Stimulated activated naive CD4-positive, alpha-beta T cell treated with Interleukin-2 at 50 U/mL for 16 hours (primary cell): ENCODE measurements at places on chromosomes 3 and 15.

- no peak for DNase-seq
Observed at GRCh38 chr15:57611938-57612337, 20.2 kb downstream of the MYZAP start.

DNA sequence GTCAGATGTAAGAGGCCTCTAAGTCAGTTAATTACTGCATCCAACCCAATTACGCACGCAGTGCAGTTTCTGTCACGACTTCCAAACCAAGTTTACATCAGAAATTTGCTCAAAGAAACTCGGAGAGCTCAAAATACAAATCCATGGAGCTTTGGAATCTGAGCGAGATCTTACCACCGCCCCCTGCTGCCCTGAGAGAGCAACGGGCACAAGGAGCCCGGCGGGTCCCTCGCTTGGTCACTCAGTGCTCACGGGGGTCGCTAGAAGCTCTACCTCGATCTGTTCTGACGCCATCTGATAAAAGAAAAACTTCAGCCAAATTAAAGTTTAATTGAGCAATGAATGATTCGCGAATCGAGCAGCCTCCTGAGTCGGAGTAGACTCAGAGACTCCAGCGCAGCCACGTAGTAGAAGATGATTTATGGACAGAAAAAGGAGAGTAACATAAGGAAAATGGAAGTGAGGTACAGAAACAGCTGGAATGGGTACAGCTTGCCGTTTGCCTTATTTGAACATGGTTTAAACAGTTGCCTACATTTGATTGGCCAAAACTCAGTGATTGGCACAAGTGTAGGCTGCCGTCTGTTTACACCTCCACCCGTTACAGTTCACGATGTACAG, 232.7 kb upstream of the ATP10A start:
- DNase-seq, result no peak

DNA sequence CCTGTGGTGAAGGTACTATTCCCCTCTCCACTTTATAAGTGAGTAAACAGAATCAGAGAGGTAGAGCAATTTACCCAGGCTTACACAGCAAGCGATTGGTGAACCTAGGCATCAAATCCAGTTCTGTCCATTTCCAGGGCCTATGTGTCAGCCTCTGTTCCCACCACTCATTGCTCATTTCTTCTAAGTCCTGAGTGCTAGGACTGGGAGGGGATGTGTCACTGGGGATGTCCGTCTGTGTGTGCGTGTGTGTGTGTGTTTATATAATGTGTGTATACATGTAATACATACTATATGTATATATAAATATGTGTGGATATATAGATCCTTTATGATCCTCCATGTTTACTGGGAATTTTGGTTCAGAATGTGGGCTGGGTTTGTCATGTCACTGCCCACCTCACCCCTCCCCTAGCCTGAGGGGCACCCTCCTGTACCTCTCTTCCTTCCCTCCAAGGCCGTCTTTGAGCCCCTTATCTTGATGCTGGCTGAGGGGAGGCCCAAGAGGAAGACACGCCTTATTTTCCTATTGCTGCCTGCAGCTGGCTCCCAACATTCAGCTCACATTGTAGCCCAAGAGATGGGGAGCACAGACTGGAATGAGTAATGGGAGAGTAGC, 2.1 kb downstream of the TMEM43 start:
- DNase-seq, result no peak

DNA sequence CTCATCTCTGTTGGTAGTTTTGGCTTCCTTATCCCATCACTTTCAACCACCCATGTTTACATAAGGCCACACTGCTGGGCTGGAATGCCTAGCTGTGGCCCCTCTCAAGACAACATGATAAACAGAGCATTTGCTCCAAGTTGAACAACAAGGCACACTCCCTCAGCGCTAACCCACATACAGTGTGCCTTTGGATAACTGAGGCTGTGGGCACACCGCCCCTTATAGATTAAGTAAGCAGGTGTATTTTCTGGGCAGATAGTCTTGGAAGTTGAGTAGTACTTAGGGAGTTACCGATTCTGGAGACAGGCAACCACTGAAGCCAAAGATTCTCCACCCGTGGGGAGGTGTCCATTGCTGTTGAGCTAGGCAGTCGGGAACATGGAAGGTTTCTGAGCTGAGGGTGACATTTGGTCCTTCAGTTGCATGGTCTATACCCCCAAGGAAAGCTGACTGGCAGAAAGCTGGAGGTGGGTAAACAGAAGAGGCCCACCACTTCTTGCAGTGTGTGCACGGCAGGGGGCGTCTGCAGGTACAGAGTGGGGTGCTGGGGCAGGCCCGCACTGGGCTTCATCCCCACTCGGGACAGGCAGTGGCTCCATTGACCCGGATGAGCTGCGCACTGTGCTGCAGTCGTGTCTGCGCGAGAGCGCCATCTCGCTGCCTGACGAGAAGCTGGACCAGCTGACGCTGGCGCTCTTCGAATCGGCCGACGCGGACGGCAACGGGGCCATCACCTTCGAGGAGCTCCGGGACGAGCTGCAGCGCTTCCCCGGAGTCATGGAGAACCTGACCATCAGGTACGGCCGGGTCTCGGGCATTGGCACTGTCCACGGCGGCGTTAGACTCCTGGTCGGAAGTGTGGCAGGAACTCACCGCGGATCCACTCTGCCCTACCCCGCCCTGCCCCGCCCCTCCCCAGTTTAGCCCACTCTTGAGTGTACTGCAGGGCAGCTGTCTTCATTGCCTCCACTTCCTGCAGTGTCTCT, 16.8 kb downstream of the NOX5 start:
- DNase-seq, result no peak

GRCh38 chr3:12416731-12417130, 67.5 kb upstream of the TSEN2 start:
- DNase-seq, result no peak

GRCh38 chr3:42894698-42895579, 11.0 kb upstream of the ZNF662 start:
- no peak for DNase-seq

- no peak for DNase-seq
Observed at GRCh38 chr3:116039651-116039985, 405.7 kb downstream of the LSAMP start.

GRCh38 chr3:173403376-173403775, 5.8 kb downstream of the NLGN1 start:
- no peak for DNase-seq

- no peak for DNase-seq
Observed at GRCh38 chr3:40829876-40830275, 305.1 kb downstream of the ZNF621 start.

DNA sequence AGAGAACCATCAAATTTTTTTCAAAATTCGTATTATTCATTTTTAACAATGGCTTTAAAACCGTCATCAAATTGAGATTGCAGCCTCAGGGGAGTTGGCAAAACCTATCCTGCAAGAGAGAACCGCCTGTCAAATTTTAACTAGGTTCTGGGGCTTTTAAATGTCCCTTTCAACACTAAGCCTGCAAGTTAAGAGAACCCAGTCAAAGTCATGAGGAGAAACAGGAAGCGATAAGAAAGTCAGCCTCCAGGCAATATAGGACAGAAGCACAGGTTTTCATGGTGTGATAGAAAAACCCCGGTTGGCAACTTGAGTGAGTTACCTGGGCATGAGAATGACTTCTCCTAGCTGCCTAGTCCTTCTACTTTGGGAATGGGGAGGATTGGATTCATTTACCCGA, 59.8 kb downstream of the CPNE4 start:
- no peak for DNase-seq

GRCh38 chr3:105365391-105366325, 1.1 kb upstream of the ALCAM start:
- no peak for DNase-seq

DNA sequence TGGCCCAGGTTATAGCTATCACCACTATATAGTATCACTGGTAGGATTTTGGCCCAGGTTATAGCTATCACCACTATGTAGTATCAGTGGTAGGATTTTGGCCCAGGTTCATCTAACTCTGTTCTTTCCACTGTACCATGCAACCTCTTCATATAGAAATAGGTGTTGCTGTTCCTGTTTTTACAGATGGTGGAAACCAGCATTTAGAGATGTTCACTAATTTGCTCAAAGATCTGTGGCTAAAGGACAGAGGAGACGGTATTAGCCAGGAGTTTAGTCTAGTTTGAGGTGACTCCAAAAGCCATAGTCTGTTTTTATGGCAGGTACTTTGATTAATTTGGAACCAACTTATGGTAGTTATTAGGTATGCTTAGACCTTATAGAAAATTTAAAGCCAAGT, 3.1 kb downstream of the LRCH3 start:
- DNase-seq, result no peak

DNA sequence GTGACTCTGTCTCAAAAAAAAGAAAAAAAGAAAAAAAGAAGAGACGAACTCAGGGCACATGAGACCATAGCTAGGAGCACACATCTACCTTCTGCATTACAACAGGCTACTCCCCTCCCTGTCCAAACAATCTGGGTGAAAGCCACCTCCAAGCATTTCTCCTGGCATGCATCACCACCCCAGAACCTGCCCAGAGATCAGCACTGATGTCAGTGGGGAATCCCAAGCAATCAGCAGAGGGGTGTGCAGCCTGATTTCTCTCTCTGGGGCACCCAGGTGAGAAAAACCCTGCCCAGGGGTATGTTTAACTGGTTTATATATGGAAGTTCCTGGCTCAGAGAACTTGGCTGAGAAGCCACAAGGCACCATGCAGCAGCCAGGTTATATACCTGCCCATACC, 59.4 kb downstream of the CDC25A start:
- DNase-seq, result no peak

GRCh38 chr15:77851691-77852090, 219.0 kb upstream of the LINGO1 start:
- no peak for DNase-seq

- no peak for DNase-seq
Observed at GRCh38 chr3:69409831-69410230, 23.9 kb upstream of the FRMD4B start.

DNA sequence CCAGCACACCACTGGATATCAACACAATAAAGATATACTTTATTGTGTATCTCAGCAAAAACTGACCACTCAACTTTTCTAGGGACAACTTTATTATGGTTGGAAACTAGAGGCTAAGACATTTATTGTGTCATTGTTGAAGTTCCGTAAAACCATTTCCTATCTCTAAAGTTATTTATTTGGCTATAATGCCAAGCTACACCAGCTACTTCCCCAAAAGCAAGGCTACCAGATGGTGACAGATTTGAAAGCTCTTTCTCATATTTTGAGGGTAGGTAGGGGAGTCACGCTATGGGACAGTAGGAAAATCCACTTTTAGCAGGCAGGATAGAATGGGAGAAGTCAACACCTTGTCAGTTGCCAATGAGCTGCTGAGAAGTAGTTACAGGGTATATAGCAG, 834.6 kb upstream of the CFAP20DC start:
- DNase-seq, result no peak

- no peak for DNase-seq
Observed at GRCh38 chr15:85116925-85117646, 135.4 kb downstream of the PDE8A start.

DNA sequence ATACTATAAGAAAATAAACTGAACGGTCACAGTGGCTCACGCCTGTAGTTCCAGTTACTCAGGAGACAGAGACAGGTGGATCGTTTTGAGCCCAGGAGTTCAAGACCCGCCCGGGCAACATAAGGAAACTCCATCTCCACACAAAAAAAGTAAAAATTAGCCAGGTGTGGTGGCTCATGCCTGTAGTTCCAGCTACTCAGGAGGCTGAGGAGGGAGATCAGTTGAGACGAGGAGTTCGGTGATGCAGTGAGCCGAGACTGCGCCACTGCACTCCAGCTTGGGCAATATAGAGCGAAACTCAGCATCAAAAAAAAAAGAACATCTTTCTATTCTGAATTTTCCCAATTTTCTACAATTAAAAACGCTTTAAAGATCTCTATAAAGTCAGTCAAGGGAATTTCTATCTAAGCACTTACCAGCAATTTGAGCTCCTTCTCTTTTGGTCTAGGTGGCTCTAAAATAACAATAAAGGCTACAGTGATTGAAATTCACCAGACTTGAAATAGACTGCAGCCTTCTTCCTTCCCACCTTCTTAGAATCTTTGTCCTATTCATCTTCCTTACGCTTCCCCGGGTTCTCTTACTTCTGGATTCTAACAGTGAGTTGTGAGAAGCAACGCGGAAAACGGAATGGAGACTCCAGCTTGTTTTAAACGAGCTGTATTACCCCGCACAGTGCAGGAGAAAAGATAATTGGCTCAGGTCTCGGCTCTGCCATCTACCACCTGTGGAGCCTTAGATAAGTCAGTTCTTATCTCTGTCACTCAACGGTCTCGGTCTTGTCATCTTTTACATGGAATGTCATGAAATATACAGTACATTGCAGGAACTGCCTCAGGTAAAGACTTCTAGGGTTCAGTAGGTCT, 812 bp upstream of the SEC62 start:
- no peak for DNase-seq

- no peak for DNase-seq
Observed at GRCh38 chr3:58776231-58776630, 109.7 kb upstream of the FAM3D start.

- DNase-seq, result no peak
Observed at GRCh38 chr15:63532307-63532744, 27.9 kb downstream of the USP3 start.

DNA sequence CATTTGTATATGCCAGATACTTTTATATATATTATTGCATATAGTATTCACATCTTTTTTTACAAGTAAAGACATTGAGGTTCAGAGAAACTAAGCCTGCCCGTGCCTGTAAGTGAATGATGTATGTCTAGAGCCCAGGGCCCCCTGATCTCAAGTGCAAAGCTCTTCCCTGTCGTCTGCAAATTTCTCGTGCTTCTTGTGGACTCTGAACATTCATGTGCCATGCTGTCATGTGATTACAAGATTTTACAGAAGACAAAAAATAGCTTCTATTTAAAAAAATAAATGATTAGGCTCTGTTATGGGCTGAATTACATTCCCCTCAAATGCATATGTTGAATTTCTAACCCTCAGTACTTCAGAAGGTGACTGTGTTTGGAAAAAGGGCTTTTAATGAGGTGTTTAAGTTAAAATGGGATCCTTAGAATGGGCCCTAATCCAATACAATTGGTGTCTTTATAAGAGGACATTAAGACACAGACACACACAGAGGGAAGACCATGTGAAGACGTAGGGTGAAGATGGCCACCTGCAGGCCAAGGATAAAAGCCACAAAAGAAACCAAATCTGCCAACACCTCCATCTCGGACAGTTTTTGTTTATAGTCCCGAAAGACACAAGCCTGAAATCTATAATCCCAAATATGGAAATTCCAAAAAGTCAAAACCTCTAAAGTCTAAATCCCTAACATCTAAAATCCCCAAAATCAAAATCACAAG, 3.9 kb upstream of the MASP1 start:
- DNase-seq, result no peak
